Hair follicular keratinocyte (primary cell): ENCODE measurements at places on chromosomes 7 and 10. TPM values are rescaled to one million over a fixed set of nuclear protein-coding genes. Genes with fewer than 3 reads are reported as not detected.

TACC2 gene
- 21.4 and 25.0 TPM in 2 replicates for total RNA-seq

PDE6C gene
- total RNA-seq: not detected in 2 replicates

TMEM72 gene
- not detected in 2 replicates for total RNA-seq

AKR1C2 gene
- 7.4 and 10.0 TPM in 2 replicates for total RNA-seq

TAS2R4 gene
- 0.08 and 0.61 TPM in 2 replicates for total RNA-seq

NAT16 gene
- not detected in 2 replicates for total RNA-seq
